ENCODE measurements at places on chromosomes 3 and 15. TPM values are rescaled to one million over a fixed set of nuclear protein-coding genes. Genes with fewer than 3 reads are reported as not detected.

TIMMDC1 gene
- 57.1 TPM for polyA plus RNA-seq

EDEM1 gene
- polyA plus RNA-seq = 11.7 TPM

LRTM1 gene
- 4.0 TPM for polyA plus RNA-seq

NEK10 gene
- polyA plus RNA-seq = 0.56 TPM

COL6A6 gene
- polyA plus RNA-seq = 0.26 TPM

TOPAZ1 gene
- polyA plus RNA-seq = not detected

MEIS2 gene
- polyA plus RNA-seq = 2.6 TPM

AP3B2 gene
- 0.22 TPM for polyA plus RNA-seq

LAMB2 gene
- 97.7 TPM for polyA plus RNA-seq

PSMD2 gene
- 62.4 TPM for polyA plus RNA-seq

EIF1B gene
- polyA plus RNA-seq = 51.1 TPM

UROC1 gene
- polyA plus RNA-seq = 0.03 TPM

ROBO2 gene
- polyA plus RNA-seq = 0.83 TPM

SLC9C1 gene
- not detected for polyA plus RNA-seq

BNC1 gene
- 0.02 TPM for polyA plus RNA-seq

P2RY12 gene
- 2.9 TPM for polyA plus RNA-seq

ADGRG7 gene
- polyA plus RNA-seq = not detected

ARL6 gene
- polyA plus RNA-seq = 1.8 TPM

KBTBD12 gene
- polyA plus RNA-seq = 0.03 TPM

GOLGA8S gene
- polyA plus RNA-seq = 0.13 TPM

MED12L gene
- polyA plus RNA-seq = 0.02 TPM

CD96 gene
- polyA plus RNA-seq = 3.3 TPM

A4GNT gene
- polyA plus RNA-seq = not detected

TRH gene
- polyA plus RNA-seq = not detected

RAB11A gene
- polyA plus RNA-seq = 128 TPM

PIAS1 gene
- 20.2 TPM for polyA plus RNA-seq

CFAP100 gene
- not detected for polyA plus RNA-seq

PCLAF gene
- 83.3 TPM for polyA plus RNA-seq

DZIP1L gene
- polyA plus RNA-seq = 2.8 TPM

RAD51 gene
- 2.0 TPM for polyA plus RNA-seq

VWA5B2 gene
- polyA plus RNA-seq = 0.08 TPM

ECE2 gene
- polyA plus RNA-seq = not detected

C3orf85 gene
- polyA plus RNA-seq = not detected

CPNE4 gene
- 0.32 TPM for polyA plus RNA-seq
